T-cell (primary cell): ENCODE measurements at places on chromosomes 3 and 15.

DNA sequence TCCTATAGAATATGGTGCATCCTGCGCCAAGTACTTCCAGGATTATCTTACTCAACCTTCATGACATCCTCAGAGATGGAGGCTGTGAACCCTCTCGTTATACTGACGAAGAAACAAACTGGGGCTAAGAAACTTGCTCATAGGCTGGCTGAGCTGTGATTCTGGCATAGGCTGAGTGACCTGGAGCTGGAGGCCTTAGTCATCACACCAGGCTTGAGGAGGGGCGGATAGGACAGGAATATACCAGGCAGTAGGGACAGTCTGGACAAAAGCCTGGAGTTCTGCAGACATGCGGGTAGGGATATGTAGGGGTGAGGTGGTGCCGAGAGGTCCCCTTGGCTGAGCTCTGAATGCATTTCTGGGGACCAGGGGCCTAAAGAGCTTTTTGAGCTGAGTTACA is 18.1 kb downstream of the HEMK1 start:
- no peak for DNase-seq

DNA sequence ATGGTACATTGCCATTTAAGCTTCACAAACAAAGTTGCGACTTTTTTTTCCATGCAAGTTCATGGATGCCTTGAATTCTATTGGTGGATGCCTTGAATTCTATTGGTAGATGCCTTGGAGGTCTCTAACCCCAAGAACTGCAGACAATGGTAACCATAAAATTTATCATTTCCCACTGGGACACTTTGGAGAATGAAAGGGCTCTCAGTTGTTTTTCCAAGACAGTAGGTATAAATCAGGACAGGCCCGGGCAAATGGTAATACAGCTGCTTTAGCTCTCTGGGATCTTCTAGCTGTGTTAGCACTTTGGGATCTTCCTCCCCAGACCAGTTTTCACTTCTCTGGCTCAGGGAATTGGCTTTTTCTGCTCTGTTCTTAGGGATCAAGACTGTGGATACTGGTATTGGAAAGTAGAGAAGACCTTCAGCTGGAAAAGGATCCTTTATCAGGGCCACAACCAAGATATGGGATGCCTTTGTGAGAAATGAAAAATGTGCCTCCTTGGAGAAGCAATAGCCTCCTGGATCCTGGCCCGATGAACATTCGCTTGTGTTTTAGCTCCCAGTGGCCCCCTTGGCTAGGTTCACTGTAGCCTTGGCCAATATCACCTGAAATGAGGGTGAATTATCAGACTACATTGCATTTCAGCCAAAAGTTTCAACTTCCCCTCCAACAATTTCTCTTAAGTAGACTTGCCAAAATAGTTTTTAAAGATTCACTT is 8.3 kb downstream of the LRRC3B start:
- no peak for DNase-seq

DNA sequence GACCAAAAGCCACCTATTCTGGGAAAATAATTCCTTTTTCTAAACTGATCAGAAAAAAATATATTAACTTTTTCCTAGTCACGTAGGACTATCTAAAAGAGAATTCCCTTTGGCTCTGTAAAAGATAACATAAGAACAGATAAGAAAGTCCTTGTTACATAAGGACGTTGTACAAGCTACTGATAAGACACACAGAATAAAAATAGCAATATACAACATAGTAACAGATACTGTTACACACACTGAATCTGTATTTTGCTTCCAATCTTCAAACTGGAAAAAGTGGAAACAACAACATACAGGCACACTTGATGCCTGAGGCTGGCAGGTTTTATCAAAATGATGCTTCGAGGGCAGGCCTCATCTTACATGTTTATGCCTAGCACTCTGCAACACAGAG is 59.8 kb downstream of the SNX4 start:
- DNase-seq: no peak

DNA sequence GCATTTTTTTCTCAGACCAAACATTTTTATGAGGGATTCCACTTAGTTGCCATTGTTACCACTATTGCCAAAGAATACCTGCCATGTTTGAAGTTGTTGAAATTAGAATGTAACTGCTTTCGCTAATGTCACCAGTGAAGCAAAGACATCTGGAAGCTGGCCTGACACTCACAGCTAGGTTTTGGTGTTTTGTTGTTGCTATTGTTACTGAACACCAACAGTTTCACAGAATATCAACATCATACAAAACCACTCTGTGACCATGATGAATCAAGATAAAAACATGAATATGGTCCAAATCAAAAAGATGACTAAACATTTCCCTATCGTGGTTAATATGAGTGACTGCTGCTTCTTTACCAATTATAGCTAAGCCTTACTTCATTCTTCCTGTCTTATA is 6.9 kb upstream of the CFAP20DC start:
- DNase-seq: no peak

DNA sequence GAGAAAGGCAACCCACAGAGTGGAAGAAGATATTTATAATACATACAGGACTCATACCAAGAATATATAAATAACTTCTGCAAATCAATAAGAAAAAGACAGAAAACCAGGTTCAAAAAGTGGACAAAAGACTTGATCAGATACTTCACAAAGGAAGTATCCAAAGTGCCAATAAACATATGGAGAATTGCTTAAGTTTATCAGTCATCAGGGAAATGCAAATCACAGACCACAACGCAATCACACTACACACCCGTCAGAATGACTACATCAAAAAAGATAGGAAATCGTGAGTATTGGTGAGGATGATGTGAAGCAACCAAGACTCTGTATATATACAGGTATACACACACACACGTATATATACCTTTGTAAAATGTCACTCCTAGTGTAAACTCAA is 180.6 kb downstream of the FAM43A start:
- no peak for DNase-seq

DNA sequence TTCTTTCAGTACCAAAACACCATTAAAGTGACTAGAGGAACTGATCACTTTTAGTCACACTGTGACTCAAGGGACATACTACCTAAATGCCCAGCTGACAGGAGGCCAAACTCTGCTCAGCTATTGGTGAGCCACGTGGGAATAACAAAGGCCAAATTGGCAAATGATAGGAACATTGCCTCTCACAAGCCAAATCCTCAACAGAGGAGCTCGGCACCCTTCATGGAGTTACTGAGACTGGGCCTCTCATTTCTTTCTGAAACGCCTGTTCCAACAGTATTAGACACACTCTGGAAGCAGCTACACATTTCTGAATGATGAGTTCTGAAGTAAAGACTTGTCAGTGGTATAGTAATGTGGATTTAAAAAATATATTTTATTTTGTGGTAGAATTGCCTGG is 166.0 kb upstream of the COL8A1 start:
- no peak for DNase-seq

- no peak for DNase-seq
These were observed 21.8 kb upstream of the IL1RAP start for GRCh38 chr3:190492129-190492528.

DNA sequence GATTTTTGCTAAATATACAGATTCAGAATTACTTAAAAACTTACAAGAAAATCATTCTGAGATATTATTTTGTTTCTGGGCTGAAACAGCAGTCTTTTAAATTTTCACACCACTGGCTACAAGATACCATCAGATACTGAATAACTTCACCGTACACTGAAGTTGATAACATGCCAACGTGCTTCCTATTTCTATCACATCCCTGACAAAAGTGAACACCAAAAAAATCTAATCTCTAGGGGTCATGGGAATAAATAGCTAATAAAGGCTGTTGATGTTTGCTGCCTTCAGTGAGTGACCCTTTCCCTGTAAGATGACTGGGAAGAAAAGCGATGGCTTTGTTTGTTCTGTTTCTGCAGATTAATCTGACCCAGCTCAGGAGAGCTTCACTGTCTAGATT is 120.5 kb downstream of the DUT start:
- DNase-seq: no peak

- no peak for DNase-seq
These were observed 168.0 kb upstream of the CTDSPL start for GRCh38 chr3:37693511-37694283.

GRCh38 chr15:61070111-61070901 is 158.8 kb downstream of the RORA start:
- no peak for DNase-seq

GRCh38 chr3:16254916-16255315 is 9.8 kb downstream of the DPH3 start:
- no peak for DNase-seq

- DNase-seq: no peak
These were observed 35.7 kb downstream of the TRPM1 start for GRCh38 chr15:31065824-31066223.

DNA sequence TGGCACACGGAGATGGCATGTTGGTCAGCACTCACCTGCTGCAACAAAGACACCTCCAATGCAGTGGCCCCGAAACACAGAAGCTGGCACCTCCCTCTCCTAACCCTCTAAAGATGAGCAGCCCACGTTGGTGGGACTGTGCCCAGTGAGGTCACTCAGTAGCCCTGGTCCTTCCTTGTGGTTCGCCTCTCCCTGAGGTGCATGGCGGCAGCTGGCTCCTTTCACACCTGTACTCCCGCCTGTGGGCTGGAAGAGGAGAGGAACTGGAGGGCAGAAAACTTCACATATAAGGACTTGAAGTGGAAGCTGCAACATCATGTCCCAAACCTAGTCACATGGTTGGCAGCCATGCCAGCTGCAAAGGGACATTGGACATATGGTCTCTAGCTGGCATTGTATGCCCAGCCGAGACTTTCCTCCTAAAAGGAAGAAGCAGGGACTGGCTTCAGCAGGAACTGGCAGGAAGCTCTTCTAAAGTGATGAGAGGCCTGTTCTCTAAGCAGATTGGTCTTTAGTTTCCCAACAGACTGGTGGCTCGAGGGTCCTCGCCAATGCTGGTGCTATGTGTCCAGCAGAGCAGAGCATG is 10.8 kb upstream of the C3orf22 start:
- DNase-seq: no peak

- DNase-seq: no peak
These were observed 2.2 kb downstream of the ZIC1 start for GRCh38 chr3:147411238-147411814.

GRCh38 chr15:37099319-37100108 is 835 bp downstream of the MEIS2 start:
- DNase-seq: no peak

DNA sequence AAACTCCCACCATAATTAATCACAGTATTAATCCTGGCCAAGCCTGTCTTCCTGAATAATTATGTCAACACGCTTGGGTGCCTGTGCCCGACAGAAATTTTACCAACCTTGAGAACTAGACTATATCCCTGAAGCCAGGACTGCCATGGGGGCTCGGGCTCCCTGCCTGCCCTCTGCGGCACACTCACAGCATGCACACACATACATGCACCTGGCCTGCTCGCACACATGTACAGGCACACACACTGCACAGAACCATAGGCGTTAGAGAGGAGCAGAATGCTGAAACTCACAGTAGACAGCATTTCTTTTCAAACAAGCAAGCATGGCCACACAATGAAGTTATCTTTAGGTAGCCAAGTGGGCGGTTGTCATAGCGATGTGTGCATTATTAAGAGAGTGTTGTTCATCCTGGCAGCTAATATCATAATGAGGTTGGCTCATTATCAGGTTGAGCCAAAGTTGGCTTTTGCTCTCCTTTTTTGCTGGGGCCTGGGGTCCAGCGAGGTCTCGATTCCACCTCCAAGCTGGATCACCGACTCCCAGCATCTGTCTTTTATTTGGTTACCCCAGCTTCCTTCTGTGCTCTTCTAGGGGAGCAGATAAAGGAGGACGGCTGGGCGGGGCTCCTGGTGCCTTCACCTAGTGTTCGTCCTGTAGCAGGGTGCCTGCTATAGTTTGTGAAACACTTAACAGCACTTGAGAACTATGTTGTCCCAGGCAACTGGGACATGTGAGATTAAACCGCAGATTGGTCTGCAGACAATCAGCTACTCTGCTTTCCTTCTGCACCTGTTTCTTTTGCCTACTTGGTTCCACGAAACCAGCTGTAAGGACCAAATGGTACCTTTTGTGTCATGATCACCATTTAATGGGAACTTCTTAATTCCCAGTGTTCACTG is 91.4 kb downstream of the ZNF621 start:
- DNase-seq: no peak

DNA sequence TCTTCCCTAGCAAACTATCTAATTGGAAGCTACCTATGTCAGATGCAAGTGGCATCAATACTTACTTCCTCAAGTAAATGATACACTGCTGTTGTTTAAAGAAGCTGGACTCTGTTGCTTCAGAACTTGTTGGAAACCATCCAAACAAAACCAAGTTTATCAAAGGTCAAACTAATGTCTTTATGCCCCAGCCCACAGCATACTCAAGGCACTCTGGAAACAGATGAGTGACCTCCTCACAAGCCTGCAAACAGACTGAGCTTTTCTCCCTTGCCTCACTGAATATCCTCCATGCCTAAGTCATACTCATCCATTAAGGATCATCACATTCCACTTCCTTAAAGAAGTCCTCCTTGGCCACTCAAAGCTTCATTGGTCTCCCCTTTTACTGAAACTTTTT is 107.4 kb upstream of the ACP3 start:
- no peak for DNase-seq

DNA sequence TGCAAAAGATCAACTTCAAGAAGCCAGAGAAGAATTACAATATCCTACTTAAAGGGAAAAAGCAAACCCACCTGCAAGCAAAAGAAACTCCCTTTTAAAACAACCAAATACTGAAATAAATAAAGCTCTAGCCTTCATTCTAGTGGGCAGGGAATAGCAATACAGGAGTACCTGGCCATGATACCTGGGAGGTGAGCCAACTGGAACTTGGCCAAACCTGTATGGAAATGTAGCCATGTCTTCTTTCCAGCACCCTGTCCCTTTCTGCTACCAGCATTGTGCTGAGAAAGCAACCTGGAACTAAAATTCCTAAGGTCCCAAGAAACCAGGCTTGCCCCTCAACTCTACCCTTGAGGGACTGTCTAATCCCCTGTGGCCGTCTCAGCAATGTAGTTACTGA is 530.0 kb downstream of the EPHB1 start:
- no peak for DNase-seq

DNA sequence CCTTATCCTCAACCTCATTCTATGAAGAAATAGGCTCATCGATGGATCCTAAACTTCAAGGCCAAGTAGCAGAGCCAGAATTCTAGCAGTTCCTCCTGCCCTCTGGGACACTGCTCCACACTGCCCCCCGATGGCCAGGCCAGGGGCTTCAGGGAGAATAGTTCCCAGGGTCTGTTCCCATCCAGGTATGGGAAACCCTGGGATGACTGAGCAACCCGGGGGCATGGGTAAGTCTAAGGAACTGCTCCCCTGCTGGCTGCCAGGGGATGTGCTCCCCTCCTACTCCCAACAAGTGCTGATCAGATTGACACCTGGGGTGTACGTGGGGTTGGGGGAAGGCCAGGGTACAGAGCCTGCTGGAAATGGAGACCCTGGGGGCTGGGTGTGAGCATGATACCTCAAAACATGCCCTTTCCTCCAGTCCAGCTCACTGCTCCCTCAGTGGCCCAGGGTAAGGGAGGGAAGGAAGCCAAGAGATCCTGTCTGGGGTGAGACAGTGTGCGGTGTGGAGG is 7.6 kb downstream of the ULK3 start:
- no peak for DNase-seq

- DNase-seq: no peak
These were observed 2.4 kb downstream of the GPR171 start for GRCh38 chr3:151200586-151200985.

- DNase-seq: no peak
These were observed 622.6 kb downstream of the NLGN1 start for GRCh38 chr3:174020156-174020555.
